ENCODE measurements at places on chromosomes 5 and 9.

- DNase-seq, result no peak
These were observed 320.4 kb upstream of the CCNH start for GRCh38 chr5:87732875-87733768.

GRCh38 chr9:97895695-97896332 lies 26.5 kb downstream of the TRMO start:
- peak; percentile 54 for DNase-seq

- no peak for DNase-seq
These were observed 739.3 kb downstream of the NR2F1-AS1 start for GRCh38 chr5:92841604-92842155.

GRCh38 chr5:76457674-76458485 lies 54.8 kb downstream of the IQGAP2 start:
- DNase-seq, result no peak

GRCh38 chr5:109910874-109911273 lies 221.1 kb downstream of the MAN2A1 start:
- DNase-seq, result no peak

DNA sequence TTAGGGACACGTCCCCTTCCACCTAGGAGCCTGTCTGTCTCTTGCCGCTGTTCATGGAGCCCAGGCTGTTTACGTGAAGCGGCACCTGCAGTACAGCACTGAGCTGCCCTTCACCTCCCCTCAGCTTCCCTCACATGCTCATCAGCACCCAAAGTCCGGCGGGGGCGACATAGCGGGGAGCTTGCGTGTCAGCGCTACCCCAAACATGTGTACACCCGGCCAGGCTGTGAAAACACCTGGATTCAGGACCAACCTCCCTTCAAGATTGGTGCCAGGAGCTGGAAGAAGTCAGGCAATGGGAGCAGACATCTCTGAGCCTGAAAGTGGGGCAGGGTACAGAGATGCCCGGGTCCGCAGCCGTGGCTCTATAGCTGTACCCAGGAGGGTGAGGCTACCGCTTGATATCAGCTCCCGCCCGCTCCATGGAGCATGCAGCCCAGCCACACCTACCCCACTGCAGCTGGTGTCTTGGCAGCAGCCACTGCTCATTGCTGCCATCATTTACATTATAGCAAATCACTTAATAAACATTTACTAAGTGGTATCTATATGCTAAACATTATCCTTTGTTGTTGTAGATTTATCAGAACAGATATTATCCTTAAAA lies 712.1 kb downstream of the CDH9 start:
- no peak for DNase-seq

GRCh38 chr5:136051486-136052220 lies 22.9 kb downstream of the TGFBI start:
- no peak for DNase-seq

GRCh38 chr9:116877072-116877471 lies 190.0 kb downstream of the TRIM32 start:
- no peak for DNase-seq

DNA sequence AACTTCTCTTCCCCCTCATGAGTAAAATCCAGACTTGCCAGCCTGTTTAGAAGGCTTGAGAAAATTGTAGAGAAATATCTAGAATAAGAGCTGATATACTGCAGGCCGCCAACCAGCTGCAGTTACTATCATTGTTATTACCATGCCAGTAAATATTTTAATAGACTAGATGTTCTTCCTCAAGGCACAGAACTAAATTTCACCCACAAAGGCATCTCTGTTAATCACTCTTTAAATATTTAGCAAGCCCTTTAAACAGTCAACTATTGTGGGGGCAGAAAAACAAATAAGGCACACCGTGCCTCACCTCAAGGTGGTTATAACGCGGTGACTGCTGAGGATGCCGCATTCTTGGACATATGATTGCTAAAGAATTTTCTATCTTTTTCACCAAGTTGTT lies 147.0 kb downstream of the SPOCK1 start:
- DNase-seq, result no peak

GRCh38 chr5:5617024-5617423 lies 194.5 kb downstream of the ICE1 start:
- DNase-seq, result no peak

- no peak for DNase-seq
These were observed 8.1 kb downstream of the MTMR12 start for GRCh38 chr5:32304622-32305021.

DNA sequence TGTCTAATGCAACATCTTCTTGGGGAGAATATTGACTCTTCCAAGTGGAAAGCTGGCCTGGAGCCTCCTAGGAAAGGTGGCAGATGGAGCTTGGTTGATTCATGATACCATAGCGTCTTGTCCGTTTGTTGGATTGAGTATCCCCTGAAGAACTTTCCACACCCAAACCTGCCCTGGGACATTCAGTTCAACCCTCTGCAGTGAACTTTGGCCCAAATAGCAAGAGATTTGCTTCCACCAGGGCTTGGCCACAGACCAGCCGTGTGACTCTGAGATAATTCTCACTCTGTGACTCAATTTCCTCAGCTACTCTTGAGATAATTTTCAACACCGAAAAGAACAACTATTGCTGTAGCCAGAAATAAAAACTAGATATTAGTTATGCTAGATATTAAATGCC lies 108.0 kb upstream of the RAD23B start:
- no peak for DNase-seq

DNA sequence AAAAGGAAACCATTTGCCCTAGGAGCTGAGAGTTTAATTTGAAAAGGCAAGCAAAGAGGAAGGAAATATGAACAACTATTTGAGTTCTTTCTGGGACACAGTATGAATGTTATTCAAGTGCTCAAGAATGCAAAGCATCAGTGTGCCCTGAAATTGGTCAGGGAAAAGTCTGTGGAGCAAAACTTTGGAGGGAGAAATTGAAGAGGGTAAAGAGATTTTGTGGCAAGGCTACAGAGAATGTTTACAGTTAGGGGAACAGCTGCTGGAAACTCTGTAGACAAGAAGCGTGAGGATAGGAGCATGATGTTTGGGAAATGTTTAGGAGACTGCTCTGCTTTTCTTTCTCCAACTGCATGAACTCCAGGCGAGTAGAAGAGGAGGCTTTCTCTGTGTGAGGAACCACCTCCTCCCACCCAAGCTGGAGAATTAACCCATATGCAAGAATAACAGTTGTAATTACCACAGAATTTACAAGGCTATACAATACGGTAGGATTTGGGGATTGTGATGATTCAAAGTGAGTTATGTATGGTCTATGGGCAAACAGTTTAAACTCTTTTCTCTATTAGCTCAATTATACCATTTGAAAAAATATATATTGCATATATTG lies 75.4 kb upstream of the IL7R start:
- DNase-seq, result no peak

DNA sequence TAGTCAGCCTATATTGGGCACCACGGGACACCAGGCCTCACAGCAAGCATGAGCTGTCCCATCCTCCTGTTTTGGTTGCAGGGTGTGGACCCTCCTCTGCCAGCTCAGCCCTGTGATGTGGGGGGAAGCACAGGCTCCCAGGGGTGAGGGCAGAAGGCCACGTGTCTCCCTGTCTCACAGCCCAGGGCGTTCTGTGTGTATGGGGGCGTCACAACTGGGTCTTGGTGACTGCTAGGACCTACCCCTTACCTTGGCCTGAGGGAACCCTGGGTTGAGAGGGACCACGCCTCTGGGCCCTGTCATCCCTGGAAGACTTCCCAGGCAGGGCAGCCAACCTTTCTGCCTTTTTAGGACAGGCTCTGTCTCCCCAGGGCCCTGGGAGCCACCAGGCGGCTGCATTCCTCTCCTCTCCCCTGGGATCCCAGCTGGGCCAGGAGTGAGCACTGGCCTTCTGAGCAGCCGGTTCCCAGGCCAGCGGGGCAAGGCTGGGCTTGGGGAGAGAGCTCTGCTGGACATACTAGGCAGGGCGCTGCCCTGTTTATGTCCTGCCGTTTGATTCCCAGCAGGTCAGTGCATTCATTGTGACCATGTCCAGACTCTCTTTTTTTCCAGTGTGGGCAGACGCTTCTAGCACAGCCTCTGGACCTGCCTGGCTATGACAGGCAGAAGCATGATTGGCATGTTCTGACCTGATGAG lies 97.4 kb downstream of the DAB2IP start:
- no peak for DNase-seq

GRCh38 chr5:175406300-175406699 lies 37.7 kb downstream of the DRD1 start:
- no peak for DNase-seq

GRCh38 chr9:124040186-124040931 lies 28.8 kb downstream of the LHX2 start:
- no peak for DNase-seq

DNA sequence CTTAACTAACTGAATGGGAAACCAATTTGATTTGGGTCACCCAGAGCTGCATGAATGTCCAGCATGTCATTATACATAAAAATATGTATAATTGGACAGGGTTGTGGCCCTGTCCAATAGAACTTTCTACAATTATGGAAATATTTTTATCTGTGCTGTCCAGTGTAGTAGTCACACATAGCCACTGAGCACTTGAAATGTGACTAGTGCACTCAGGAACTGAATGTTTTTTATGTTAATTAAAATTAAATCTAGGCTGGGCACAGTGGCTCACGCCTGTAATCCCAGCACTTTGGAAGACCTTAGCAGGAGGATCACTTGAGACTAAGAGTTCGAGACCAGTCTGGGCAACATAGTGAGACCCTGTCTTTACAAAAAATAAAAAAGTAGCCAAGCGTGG lies 18.6 kb downstream of the GARNL3 start:
- DNase-seq, result no peak

GRCh38 chr9:111715471-111715870 lies 54.1 kb downstream of the GNG10 start:
- no peak for DNase-seq

GRCh38 chr9:101365181-101365580 lies 19.6 kb downstream of the BAAT start:
- no peak for DNase-seq

DNA sequence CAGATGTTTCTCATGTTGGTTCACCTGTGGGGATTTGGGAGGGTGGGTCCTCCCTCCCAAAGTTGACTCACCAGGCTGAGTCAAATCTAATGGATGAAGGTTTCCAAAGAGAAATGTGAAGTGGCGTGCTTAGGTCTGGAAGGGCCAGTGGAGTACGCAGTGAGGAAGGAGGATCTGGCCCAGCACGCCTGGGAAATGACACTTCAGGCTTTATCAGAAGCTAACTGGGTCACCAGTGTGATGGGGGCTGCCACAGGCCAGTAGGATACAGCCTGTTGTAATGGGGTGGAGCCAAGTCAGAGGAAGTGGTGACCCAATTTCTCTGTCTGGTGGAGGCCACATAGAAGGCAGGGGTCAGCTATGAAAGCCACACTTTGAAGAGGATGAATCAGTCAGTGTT lies 18.0 kb downstream of the POLR1E start:
- DNase-seq, result no peak

DNA sequence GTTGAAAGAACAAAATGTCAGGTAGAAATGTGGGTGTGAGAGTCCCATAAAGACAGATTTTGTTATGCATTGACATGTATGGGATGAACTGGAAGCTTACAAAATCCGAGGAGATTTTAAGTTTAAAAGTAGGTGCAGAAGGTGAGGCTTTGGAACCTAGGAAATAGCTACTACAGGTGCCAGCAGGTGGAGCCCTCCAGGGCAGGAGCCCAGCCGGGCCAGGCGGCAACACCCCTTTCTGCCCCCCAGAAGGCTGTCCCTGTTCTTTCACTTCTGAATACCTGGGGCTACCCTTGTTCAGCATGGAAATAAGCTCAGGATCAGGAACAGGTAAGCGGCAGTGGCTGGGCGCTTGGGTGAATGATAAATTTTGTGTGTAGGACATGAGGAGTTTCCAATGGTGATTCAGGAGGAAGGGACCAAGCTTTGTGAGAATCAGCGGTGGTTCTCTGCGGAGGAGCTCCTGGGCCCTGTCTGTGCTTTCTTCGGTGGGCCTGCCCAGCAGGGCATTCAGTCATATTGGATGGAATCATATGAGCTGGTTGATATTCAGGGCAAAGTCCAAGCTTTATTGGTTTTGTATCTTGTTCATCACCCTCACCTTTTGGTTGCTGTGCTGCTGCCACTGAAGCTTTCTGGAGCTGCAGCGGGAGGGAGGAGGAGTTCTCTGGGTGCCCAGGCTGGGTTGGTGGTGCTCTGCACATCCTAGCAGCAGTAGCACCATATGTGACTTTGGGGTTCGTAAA lies 12.3 kb downstream of the PCBD2 start:
- DNase-seq, result peak; percentile 21

DNA sequence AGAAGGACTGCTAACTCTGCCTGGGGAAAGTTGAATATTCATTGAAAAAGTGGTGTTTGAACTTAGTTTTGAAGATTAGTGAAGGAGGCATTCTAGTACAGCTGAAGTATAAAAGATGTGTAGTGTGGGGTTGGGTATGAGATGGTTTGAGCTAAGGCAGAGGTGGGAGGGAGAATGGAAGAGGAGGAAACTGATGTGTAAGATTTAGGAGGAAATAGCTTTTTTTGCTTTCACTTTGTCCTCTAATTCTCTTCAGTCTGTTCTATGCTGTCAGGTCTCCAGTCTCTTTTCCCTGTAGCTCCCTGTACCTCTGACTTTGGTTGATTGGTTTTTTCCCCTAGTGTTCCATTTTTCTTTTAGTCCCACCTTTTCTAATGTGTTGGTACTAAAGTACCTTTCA lies 9.0 kb downstream of the CREBRF start:
- DNase-seq, result no peak

DNA sequence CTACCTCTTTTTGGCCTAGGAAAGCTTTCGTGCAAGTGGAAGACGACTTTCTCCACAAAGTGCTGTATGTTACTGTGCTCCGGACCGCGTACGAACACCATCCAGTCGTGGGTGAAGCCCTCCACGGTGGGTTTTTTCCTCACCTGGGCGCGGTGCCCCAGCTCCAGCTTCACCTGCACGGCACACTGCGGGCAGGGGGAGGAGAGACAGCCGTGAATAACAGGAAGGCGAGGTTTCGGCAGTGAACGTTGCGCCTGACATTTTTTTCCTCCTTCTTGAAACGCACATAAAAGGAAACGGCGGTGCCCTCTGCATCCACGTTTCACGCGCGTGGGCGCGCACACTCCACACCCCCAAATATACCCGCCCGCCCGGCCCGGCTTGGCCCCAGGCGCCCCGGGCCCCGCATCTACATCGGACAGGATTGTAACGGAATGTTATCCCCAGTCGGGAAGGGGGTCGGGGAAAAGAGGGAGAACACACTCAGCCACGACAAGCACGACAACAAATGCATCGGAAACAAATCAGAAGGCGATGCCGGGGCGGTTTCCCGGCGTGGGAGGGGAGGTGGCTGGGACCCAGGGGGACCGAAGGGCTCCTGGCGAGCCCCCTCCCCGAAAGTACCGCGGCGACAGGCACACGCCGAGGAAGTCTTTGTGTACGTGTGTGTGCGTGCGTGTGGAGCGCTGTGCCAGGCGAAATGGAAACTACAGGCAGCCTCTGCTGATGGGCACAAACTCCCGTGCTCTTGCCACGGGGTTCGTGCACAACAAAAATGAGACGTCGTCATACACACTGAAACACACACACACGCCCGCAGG lies 1.4 kb downstream of the MLLT3 start:
- no peak for DNase-seq

- DNase-seq, result no peak
These were observed 253.4 kb downstream of the ARRDC3 start for GRCh38 chr5:91129748-91130147.

- DNase-seq, result no peak
These were observed 181.5 kb upstream of the OTULINL start for GRCh38 chr5:14400085-14400484.

GRCh38 chr5:135341016-135341666 lies 57.9 kb downstream of the MACROH2A1 start:
- DNase-seq, result no peak

Data from T47D (cell line).